Thymus (tissue), 14 donors: ENCODE measurements at places on chromosomes 3 and 15. TPM values are rescaled to one million over a fixed set of nuclear protein-coding genes. Genes with fewer than 3 reads are reported as not detected.

The CXCR6 gene
- polyA plus RNA-seq: 8.5 TPM

- DNase-seq: no peak
Measured at GRCh38 chr3:73530022-73530396, 94.7 kb downstream of the PDZRN3 start.

DNA sequence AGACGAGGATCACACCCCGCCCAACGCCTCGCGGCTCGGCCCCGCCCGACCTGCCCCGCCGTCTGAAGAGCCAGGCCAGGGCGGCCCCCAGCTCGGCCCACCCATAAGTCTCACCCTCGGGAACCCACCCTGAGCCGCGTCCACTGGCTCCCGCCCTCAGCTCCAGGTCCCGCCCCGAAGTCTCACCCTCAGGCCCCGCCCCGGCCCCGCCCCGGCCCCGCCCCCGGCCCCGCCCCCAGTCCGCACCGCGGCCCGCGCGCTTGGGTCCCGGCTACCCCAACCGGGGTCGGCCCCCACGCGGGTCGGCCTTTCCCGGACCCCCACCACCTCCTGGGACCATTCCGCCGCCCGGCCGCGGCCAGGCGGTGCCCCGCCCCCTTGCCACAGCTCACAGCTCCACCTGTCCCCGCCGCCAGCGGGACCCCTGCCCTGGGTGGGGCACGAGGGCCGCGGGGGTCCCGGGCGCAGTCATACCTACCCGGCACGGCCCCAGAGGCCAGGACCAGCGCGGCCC lies 489 bp downstream of the CSPG5 start:
- no peak for DNase-seq

GRCh38 chr3:50318163-50318562 lies 4.4 kb downstream of the HYAL2 start:
- DNase-seq: no peak

DNA sequence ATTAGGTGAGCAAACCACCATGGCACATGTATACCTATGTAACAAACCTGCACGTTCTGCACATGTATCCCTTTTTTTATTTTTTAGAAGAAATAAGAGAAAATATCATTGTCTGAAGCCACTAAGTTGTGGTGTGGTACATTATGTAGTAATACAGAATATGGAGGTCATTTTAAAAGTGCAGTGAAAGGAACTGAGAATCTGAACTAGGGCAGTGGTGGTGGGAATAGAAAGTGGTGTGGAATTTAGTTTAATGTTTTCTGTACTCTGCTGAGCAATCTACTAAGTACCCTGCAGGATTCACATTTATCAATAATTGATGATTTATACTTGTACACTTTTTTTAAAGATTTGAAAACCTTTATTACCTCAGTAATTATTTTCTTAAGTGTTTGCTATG lies 283.5 kb downstream of the CHL1 start:
- no peak for DNase-seq

DNA sequence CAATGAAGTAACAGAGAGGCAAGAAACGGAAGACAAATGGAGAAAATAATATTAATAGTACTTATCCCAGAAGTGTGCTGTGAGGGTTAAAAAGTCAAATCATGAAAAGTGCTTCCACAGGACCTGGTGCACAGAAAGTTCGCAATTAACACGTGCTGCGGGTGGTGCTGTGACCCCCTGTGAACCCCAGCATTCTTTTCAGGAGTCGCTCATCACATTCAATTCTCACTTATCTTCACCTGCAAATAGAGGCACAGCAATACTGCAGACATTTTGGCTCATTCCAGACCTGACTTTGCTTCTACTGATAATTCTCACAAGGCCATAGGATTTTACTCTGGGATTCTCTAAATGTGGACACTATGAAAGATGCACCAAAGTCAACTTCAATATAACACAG lies 584.4 kb downstream of the GRM7 start:
- no peak for DNase-seq
